Stimulated activated CD8-positive, alpha-beta memory T cell treated with anti-CD3 and anti-CD28 coated beads, Interleukin-15, amount 100 ng/mL, for 48 hours (primary cell): ENCODE measurements at places on chromosomes 7 and 10.

DNA sequence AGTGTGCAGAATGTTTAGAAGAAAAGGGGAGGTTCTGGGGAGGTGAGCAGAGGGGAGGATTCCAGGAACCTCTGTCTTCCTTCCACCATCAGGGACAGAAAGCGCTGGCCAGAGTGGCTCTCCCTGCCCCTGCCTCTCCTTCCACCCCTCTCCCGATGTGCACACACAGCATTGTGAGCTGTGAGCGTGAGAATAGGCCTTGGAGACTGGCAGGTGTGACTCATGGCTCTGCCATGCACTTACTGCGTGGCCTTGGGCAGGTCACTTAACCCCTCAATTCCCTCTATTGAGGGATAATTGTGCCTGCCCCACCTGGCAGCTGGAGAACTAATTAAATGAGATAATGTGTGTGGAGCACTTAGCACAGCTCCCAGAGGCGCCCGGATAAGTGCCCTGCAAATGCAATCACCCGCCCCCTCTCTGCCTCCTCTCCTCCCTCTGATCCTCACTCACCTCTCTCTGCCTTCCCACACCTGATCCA, 115.4 kb downstream of the ZMIZ1 start:
- no peak for DNase-seq

DNA sequence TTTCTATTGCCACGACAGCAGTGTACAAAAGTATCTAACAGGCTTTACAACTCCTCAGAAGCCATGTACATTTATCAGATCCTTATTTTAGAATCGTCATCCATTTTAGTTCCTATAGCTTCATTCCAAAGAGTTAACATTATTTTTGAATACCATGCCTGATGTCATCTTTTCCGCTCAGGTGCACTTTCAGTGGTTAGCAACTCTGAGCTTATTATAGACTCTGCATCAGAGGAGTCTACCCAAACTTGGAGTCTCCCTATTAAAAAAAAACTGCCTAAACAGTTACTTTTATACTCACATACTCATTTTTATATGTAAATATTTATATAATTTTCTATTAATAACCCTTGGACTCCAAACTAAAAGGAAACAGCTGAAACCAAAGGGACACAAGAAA, 31.6 kb upstream of the PRSS37 start:
- no peak for DNase-seq

DNA sequence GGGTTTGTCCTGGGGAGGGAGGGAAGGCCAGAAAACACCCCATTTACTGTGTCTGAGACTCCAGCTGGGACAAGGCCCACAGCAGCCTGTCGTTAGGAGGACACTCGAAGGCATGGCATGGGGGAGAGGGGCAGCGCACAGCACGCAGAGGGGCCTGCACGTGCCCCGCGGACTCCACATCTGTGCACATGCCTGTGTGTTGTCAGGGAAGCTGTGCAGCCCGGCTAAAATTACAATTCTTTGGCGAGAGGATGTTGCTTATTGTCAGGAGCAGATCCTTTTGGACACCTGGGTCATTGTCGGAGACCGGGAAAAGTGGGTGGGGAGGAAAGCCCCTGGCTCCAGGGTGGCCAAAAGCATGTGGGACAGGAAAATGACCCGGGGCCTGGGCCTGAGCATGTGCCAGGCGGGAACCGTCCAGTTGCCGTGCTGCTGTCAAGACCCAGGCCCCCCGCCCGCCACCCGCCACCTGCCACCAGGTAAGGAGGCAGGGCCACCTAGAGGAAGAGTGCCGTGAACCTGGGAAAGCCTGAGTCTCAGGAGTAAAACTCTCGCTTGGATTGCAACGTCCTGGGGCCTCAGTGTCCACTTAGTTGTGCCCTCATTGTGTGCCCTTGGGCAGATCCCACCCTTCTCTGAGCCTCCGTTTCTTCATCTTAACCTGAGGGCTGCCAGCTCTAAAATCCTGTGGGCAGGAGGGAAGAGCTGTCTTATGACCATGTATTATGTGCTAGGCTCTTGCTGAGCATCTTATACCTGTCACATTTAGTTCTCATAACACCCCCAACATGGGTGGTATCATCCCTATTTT, 7.2 kb downstream of the VSIR start:
- DNase-seq = no peak

- DNase-seq = no peak
Measured at GRCh38 chr10:72291019-72291532, 17.4 kb downstream of the DDIT4 start.

DNA sequence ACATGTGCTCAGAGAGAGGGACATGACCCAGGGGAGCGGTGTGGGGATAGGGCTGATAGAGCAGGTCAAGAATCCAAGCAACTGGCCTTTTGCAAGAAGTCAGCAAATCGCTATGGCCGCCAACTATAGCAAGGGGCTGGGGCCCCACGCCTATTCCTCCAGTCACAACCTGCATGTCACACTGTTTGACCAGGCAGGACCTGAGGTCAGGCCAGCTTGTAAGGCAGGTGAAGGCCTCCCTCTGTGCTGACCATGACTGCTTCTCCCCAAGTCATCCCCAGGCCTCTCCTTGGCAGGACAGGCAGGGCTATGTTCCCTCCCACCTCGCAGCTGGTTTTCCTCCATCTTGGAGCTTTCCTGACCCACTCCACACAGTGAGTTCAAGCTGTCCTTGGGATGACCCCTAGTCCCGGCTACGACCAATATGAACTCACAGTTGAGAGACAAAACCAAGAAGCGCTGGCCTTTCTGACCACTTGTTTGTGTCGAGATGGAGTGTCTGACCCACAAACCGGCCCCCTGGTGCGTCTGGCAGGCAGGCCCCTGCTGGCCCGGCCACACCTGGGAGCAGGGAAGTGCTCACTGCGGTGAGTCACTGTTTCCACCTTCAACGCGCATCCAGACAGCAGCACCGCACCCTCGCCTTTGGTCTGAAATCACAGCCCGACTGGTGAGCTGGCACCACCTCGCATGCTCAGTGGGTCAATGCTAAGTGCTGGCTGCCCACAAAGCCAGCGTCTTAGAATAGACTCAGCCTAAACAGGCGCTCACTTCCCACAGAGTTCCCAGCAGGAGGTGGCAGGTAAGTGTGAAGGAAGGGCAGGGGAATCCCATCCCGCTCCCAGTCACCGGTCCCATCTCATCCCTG, 81.4 kb downstream of the VWA2 start:
- no peak for DNase-seq
